ENCODE measurements at places on chromosomes 6 and 20.

DNA sequence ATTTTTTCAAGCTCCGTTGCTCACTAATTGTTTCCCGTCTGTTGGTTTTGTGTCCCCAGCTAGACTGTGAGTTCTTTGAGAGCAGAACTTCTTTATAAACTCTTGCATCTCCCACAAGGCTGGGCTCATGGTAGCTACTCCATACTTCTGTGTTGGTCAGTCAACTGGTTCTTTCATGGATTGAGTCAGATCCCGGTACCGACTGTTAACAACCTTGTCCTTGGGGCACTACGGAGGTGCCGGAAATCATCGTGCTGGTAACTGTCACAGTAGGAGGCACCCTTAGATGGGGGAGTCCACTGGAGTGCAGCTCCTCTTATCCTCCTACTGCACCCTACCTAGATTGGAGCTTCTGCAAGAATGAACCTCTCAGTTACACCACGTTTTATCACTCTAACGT is 8.6 kb upstream of the STX16 start:
- no peak for DNase-seq

DNA sequence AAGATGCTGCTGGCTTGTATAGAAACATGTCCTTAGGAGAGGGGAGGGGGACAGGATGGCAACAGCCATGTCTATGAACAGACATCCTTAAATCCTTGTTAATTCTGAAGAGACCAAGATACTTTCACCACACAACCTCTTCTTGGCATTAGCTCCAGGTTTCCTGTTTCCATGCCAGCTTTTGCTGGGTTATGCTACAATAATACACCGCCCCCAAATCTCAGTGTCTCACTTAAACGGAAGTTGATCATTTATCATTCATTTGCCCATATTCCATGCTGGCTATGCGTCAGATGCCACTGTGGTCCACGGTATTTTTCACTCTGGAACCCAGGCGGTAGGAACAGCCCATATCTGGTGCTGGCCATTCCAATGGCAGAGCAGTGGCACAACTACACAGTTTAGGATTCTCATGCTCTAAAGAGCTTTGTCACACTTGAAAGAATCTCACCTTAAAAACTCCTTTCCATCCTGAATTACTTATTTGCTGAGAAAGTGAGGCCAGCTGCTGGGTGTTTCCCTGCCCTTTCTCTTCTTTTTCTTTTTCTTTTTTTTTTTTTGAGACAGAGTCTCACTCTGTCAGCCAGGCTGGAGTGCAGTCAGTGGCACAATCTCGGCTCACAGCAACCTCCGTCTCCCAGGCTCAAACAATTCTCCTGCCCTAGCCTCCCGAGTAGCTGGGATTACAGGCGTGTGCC is 3.7 kb upstream of the RNASET2 start:
- DNase-seq = no peak

GRCh38 chr20:59948828-59949720 is 8.9 kb downstream of the FAM217B start:
- peak; percentile 11 for DNase-seq

GRCh38 chr6:165662041-165662748 is 846 bp downstream of the PDE10A start:
- DNase-seq = no peak

DNA sequence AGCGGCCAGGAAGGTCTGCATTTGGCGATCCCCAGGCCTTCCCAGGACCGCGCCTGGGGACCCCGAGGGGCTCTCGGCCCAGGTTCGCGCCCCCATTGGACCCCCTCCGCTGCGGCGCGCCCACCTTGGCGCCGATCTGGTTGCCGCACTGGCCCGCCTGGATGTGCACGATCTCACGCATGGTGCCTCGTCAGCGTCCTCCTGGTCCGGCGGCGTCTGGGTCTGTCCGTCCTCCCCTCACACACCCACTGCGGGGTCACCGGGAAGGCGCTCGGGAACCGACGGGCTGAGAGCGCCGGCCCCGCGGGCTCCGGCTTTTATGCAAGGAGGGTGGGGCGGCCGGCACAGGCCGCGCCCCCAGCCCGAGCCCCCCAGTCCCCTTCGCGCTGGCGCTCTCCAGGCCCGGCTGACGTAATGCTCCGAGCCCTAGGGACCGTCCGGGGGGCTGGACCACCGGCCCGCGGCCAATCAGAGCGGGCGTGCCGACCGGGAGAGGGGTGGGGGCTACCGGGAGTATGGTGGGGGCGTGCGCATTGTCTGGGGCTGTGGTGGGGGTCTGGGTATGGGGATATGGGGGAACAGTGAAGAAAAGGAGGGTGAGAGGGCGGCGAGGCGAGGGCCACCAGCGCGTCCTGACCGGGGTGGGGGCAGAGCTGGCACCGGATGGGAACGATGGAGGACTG is at the start of gene TUBB2B:
Gene TUBB2B, minus strand, starts transcription at position 291 of the 683 bp plus-strand sequence. Its CDS starts 110 bp downstream, at position 181.
- no peak for DNase-seq

DNA sequence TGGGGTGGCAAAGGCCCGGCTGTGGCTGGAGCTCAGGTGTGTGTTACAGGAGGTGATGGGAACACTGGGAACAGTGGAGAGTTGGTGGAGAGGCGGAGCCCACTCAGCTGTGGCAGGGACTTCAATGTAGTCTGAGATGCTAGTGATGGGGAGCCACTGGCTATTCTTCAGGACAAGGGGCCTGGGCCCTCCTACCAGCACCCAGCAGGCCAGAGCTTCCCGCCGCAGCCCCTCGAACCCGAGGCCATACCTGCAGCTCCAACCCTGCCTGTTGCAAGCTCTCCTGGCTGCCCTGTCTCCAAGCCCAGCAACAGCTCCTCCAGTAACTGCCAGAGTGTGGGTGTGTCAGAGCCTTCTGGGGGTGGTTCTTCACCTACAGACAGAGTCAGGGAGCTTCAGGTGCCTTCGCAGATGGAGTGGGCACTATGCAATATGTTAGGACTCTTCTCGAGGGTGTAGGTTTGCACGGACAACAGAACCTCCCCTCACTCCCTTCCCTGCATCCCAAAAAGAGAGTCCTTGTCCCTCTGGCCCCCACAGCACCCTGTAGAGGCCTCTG is 146.2 kb upstream of the MLN start:
- no peak for DNase-seq

GRCh38 chr6:116096979-116097816 is 3.5 kb upstream of the NT5DC1 start:
- DNase-seq = no peak

- no peak for DNase-seq
Measured at GRCh38 chr6:141326925-141327324, 805.8 kb upstream of the GJE1 start.

DNA sequence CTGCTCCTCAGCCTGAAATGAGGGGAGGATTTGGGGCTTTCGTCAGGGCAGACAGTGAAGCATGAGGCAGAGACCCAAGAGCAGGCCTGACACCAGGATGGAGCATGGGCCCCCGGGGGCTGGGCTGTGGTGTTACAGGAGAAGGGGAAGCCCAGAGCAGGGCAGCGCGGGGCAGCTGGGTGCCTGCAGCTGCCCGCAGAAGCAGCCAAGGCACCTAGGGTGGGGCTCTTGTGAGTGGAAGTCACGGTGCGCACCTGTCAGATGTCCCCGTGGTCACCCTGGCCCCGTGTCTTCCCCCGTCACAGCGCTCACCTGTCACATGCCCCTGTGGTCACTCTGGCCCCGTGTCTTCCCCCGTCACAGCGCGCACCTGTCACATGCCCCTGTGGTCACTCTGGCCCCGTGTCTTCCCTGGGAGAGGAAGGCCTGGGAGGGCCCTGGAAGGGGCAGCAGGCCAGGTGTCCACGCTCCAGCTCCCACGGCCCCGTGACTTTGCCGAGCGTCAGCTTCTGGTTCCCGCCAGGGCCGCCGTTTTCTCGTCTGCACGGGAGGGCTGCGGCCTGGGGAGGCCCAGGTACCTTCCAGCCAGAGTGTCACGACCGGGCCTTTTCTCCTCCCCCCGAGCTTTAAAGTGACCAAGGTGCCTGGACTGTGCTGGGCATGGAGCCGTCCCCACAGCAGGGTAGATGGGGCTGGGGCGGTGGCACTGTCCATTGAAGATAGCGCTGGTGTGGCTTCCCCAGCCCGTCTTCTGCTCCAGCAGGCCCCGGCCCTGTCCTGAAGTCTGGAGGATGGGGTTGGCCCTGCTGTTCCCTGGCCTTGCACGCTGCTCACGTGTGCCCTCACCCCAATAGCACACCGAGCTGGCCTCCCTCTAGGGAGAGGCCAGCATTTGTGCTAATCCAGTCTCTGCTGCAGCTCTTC is 9.4 kb downstream of the ARFGAP1 start:
- DNase-seq = no peak

DNA sequence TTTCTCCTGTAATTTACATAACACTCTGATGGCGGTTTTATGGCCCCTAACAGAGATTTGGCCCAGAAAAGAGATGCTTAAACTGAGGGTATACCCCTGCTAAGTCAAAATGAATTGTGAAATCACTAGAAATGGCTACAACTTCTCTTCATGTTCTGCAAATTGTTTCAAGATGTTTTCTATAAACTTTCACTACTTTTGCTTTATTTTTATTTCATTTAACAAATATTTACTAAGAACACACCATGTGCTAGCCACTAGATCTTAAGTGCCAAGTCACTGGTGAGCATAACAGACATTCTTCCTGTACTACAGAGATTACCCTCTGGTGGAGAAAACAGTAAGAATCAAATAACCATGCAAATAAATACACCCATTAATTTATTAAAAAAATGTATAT is 87.6 kb downstream of the KCNQ5 start:
- DNase-seq = no peak

DNA sequence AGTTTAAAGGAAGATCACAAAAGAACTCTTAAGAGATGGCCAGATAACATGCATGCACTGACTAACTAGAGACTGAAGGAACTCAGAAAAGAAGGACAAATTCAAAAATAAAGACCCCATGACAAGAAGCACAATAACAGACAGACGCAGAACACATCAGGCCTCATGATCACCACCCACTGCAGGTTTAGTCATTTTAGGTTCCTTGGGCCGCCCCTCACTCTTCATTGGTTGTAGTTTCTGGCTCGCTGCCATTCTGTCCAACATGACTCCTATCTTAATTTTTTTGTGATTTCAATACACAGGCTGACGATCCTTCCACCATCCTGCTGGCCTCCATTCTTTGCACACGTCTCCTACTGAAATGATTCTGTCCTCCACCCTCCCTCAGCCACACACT is 21.6 kb downstream of the STX7 start:
- DNase-seq = no peak

DNA sequence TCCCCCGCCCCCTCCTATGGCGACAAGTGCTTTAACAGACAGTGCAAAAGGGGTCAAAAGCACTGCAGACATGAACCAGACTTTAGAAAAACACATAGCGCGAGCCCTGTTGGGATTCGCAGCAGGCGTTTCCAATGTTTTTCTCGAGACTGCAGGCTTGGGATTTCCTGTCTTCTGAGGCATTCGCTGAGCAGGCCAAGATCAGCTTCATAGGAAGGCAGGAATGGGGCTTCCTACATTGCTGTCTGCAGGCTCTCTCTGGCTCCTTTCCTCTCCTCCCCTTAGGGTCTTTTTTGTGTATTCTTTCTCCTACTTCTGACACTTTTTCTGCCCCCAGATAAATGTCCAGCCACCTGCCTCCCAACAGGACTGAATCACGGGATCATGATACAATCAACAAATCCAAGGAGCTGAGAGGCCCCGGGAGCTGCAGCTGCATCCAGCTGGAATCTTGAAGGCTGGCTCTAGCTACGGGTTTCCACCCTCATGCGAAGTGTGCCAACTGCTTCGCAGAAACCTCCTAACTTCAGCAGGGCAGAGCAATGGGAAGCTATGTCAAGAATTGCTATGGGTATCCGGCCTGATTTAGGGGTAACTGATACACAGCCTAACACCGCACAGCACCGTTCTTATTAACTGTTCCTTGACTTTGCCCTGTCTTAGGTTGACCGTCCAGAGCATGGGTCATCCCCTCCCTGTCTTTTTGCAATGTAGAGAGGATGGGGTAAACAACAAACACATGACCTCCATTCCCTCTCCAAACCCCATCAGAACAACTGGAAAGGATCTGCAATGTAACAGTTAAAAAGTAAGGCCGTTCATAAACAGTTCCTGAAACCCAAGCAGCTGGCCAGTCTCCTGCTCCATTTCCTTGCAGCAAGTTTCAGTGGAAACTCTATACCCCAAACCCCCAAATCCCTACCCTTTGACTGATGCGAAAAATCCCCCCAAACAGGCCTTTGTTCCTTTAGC is 31.5 kb downstream of the SNX5 start:
- DNase-seq = no peak

DNA sequence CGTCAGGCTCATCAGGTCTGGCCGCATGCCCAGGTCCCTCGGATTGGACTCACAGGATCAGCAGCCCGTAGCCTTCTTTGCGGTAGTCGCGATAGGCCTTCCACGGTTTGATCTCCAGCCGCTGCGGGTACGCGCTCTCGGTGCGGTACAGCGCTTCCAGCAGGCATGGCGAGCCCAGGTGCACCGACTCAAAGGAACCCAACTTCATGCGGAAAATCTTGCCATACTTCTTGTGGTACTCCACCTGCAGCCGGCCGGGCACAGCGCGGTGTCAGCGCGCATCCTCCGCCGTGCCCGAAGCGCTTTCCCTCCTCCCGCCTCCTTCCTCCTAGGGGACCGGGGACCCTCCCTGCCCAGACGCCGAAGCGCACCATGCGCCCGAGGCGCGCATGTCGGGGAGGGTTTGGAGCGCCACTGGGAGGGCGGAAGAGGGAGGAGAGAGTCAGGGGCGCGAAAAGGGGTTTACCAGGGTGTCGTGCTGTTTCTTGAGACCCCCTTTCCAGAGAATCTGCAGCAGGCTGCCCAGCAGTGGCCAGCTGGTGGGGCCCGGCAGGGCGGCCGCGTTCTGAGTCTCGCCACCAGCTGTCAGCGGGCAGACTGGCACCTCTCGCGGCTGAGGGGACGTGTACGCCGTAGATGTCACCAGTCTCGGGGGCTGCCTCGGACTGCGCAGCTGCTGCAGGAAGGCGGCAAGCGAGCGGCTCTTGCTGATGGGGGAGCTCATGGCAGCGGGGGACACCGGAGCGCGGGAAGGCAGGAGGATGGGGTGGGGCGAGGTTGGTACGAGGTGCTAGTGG is 732 bp downstream of the CYP24A1 start:
- DNase-seq = no peak
